SW 1271 (cell line): ENCODE measurements at places on chromosomes 6 and 20.

DNA sequence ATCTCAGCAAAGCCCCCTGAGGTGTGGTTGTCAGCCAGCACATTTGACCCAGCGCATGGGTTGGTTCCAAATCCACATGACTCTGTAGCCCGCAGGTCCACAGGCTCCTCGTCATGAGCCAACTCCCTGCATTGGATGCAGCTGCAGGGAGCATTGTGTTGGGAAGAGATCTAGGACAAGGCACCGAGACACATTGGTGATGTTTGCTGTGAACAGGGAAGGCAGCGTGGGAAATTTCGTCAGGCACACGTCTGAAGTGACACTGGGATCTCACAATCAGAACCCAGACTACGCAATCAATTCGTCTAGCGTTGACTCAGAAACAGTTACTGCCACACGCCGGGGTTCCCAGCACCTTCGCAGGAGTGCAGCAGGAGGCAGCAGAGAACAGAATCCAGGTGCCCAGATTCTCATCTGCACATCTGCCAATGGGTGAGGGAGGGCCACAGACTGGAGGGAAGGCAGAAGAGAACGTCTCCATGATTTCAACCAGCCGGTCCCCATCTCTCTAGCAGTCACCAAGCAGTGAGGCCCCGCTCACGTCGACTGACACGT lies 177.0 kb downstream of the TTLL2 start:
- no peak for DNase-seq

DNA sequence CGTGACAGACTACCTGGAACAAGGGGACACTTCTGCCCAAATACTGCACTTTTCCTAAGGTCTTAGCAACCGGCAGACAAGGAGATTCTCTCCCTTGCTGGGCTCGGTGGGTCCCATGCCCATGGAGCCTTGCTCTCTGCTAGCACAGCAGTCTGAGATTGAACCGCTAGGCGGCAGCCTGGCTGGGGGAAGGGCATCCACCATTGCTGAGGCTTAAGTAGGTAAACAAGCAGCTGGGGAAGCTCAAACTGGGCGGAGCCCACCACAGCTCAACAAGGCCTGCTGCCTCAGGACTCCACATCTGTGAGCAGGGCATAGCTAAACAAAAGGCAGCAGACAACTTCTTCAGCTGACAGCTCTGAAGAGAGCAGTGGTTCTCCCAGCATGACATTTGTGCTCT lies 87.8 kb upstream of the ASCC3 start:
- no peak for DNase-seq

GRCh38 chr6:52059821-52060220 lies 27.6 kb downstream of the PKHD1 start:
- DNase-seq: no peak

DNA sequence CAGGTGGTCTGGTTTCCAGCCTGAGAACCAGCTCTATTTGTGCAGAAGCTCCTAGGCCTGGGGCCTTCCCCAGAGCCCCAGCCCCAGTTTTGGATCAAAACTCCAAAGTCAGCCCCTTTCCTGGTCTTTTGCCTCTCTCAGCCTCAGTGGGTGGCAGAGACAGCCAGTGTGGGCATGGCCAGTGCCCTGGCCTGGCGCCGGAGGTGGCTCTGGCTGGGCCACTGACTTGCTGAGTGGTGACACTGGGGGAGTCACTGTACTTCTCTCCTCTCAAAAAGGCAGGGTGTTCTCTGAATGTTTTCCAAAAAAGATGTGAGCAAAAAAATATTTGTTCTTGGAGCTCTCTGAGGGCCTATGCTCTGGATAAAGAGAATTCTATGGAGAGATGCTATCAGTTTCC lies 20.0 kb upstream of the MLN start:
- no peak for DNase-seq

DNA sequence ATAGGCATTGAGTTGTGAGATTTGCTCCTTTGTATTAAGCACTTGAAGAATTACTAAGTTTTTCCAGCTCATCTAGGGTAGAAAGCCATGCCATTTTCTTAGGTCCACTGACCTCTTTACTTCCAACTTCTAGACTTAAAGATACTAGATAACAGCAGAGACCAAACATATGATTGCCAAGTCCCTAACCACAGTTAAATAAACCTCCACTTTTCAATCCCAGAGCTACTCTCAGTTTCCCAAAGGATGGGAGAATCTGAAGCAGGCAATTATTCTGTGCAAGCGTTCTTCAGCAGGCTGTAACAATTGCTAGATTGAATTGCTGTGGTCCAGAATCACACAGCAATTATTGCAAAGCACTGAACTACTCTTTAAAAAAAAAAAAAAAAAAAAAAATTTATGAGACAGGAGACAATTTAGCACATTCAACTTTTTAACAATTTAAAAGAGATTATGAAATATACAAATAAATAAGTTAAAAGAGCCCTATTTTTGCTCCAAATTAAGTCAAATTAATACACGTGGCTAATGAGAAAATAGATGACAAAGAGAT lies 104.0 kb upstream of the PRSS16 start:
- no peak for DNase-seq
